ENCODE measurements at places on chromosomes 7 and 10.
A peak's percentile ranks its signal among the peaks of the same experiment; 100 is the strongest.

GRCh38 chr10:69726850-69727249 lies 74.9 kb upstream of the COL13A1 start:
- no peak for DNase-seq

DNA sequence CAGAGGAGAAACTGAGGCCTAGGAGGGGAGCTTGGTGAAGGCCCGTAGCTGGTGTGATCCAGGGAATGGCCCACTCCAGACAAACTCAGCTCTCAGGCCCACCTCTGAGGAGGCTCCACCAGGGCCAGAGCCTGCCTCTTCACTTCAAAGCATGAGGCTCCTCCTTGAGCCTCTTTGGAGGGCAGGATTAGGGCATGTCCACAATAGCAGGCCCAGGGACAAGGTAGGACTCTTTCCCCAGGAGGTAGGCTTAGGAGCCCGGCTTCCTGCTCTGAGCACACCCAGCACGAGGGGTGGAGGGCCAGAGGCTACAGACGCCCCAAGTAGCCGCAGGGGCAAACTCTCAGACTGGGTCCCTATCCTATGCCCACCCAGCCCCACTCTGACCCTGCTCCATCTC lies 164.6 kb upstream of the ZMIZ1 start:
- no peak for DNase-seq

GRCh38 chr7:50479743-50480517 lies 29.8 kb upstream of the FIGNL1 start:
- DNase-seq: no peak

DNA sequence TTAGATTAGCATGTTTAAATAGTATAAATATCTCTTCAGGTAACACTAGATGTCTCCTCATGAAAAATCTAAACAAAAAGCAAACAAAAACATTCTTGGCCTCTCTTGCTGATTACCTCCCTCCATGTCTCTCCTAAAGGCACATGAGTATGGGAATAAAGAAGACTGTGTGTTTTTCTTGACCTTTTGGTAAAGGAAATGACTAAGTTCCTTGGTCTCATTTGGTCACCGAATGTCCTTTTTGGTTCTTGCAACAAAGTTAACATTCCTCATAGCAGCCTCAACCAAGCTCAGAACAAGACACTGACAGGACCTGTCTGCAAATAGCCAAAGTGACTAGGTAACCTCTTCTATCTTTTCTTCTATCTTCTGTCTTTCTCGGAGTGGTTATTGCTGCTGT lies 35.5 kb downstream of the POM121L12 start:
- DNase-seq: peak; percentile 2

- DNase-seq: no peak
These were observed 10.1 kb downstream of the NCOA4 start for GRCh38 chr10:46020344-46020657.

DNA sequence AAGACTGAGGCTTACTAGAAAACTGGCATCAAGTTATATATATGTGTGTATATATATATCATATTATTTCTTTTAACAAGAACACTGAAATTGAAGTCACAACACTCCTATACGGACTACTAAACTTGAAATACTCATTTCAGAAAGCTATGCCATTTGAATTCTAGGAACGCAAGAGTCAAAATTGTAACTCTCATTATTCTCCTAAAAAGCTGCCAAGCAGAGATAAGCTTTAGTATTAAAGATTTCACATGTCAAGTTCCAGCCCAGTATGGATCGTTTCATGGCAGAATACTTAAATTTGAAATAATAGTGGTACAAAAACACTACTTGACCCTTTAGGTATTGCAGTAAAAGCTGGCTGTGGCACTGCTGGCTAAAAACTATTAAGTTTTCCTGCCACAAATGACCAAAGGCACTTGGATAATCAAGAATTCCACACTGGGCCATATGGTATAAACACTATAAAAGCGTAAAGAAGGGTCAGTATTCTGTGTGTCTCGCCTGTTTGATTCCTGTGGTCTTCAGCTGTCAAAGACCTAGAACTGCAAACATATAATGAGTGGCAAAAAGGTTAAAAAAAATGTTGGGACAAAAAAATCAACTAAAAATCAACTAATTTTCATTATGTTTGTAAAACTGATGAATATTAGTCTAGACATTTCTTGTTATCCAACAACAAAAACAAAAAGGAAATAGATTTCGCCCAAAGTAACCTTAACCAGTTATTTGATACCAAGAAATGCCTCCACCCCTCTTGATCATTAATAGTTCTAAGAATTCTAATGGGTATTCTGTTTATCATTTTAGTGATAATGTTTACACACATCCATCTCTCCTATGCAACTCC lies 2.4 kb downstream of the CCDC71L start:
- no peak for DNase-seq

DNA sequence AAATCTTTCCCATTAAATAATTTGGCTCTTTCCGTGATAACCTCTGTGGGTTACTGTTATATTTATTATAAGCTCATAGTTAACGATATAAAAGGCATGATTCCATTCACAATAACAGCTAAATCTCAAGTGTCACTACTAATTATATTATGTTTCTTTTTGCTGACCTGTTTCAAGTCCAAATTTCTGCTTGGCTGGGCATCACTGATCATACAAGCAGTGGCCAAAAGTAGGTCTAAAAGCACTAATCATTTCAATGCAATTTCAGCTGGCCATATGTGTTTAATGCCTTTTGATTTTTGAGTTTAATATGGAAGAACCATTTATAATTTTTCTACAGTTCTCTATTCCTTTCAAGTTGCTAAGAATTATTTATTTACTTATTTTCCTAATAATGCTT lies 110.7 kb downstream of the SEMA3A start:
- DNase-seq: no peak

- peak; percentile 64 for DNase-seq
These were observed 61.3 kb downstream of the CD36 start for GRCh38 chr7:80699721-80700256.

- no peak for DNase-seq
These were observed 695.1 kb upstream of the GALNT17 start for GRCh38 chr7:70436790-70437350.

- DNase-seq: no peak
These were observed 712 bp downstream of the ITPRIP start for GRCh38 chr10:104337521-104337984.

- DNase-seq: peak; percentile 50
These were observed 13.6 kb downstream of the TTYH3 start for GRCh38 chr7:2645274-2645868.

DNA sequence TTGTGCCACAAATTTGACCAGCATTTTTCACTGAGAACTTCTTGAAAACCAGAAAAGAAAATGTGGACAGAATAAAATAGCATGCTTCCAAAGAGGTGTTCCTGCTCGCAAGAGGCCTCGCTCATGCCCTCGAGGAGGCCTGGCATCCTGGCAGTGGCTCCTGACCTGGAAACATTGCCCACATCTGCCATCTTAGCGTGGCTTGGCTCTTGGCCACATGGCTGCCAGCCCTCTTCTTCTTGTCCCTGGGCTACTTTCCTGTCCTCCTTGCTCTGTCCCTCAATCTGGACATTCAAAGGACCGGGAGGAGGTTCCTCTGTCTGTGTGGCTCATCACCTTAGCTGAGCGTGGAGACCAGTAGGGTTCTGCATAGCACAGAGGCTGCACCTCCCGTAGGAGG lies 131.6 kb upstream of the TMEM72 start:
- DNase-seq: no peak

GRCh38 chr10:17432723-17433122 lies 21.7 kb downstream of the ST8SIA6 start:
- DNase-seq: no peak

GRCh38 chr7:18771834-18772566 lies 276.5 kb downstream of the HDAC9 start:
- no peak for DNase-seq

GRCh38 chr10:47438857-47439474 lies 44.9 kb downstream of the ANXA8 start:
- DNase-seq: peak; percentile 83

GRCh38 chr10:77974396-77975074 lies 48.0 kb upstream of the DLG5 start:
- DNase-seq: peak; percentile 61

- DNase-seq: no peak
These were observed 95.3 kb downstream of the CUX1 start for GRCh38 chr7:101912716-101913110.

- DNase-seq: peak; percentile 44
These were observed 210.0 kb upstream of the LYZL1 start for GRCh38 chr10:29078919-29079318.

DNA sequence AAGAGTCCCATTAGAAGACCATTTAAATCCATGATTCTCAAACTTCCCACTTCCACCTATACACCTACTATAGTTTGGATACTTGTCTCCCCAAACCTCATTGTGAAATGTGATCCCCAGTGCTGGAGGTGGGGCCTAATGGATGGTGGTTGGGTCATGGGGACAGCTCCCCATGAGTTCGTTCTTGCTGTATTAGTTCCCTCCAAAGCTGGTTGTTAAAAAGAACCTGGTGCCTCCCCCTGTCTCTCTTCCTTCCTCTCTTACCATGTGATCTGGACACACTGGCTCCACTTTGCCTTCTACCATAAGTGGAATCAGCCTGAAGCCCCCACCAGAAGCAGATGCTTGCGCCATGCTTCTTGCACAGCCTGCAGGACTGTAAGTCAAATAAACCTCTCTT lies 53.9 kb downstream of the WIPF3 start:
- DNase-seq: no peak

DNA sequence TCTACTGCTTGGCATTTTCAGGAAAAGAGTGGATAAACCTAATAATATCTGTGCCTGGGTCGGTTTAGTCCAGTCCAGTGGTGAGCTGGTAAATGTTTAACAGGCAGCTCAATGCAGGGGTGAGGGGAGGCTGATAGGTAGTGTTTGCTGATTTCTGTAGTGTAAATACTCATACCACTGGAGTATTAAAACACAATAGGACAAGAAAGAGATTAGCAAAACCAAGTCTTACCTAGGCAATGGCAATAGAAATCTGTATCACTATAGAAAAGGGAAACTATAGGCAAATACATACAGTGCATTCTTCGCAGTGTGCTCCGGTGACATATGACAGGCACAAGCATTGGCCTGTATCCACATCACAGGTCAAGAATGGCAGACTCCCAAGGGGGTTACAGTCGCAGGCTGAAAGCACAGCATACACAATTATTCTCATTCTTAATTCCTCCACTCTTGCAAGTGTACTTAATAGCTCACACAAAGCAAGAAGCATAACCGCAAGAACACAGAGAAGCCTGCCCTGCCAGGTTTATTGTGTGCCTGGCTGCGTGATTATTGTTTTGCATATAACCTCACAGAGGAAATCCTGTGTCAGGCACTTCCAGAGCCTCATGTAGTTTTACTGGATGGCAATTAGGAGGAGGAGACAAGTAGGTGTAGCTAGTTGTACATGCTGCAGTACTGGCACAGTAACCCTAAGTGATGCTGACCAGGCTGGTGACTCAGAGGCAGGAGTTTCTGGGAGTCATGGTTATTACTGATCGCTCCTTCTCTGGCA lies 35.0 kb downstream of the LAMB4 start:
- DNase-seq: peak; percentile 90

- DNase-seq: no peak
These were observed 303.1 kb upstream of the IMMP2L start for GRCh38 chr7:111865430-111865829.

GRCh38 chr10:47443145-47443544 lies 40.8 kb downstream of the ANXA8 start:
- no peak for DNase-seq

GRCh38 chr7:19747740-19748339 lies 25.6 kb downstream of the TMEM196 start:
- peak; percentile 58 for DNase-seq

DNA sequence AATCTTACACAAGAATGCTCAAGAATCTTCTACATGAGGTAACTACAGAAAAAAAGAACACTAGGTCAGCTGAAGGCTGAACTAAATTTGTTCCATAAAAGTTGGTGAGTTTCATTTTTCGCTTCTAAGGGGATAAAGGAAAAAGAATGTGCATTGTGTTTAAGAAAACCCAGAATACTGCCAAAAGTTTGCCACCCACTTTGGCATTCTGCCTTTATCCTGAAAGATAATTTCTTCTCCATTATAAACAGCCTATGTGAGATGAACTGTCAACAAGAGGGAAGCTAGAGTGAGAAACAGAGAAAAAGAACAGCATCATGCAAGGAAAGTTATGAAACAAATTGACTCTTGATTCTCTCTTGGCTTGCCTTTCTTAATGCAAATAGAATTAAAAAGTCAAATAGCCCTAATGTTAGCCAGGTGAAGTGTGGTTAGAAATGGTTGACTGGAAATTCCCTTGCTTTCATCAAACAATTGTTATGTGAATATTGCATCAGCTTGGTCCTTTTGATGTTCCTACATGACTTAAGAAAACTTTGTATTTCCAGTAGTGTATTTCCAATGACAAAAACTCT lies 25.8 kb downstream of the STEAP1 start:
- peak; percentile 26 for DNase-seq

DNA sequence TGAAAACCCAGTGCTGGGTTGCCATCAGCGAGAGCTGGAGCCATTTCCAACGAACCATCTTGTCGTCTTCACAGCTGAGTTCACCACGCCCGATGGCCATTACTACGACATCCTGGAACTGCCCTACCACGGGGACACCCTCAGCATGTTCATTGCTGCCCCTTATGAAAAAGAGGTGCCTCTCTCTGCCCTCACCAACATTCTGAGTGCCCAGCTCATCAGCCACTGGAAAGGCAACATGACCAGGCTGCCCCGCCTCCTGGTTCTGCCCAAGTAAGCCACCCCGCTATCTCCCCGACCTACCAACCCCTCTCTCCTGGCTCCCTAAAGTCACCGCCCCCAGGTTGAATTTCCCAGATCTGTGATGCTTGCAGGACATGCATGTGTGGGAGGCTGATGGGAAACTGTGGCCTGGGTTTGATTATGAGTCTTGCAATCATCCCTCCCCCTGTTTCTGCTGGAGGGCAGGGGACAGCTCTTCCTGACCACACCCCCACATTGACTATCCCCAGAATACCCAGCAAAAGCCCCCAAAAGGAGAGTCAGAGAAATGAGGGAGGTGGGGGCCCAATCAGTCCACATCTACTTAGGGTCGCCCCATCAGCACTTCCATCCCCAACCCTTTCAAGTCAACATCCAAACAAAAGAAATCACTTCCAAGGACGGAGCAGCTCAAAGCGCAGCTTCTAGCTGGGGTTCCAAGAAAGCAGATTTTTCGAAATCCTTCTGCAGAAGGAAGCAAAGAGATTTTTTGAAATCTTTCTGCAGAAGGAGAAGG lies 6.9 kb downstream of the SERPINE1 start:
- peak; percentile 52 for DNase-seq

- DNase-seq: no peak
These were observed 19.6 kb downstream of the GIMAP5 start for GRCh38 chr7:150756858-150757257.

GRCh38 chr7:36148422-36149065 lies 4.5 kb upstream of the EEPD1 start:
- DNase-seq: no peak

- DNase-seq: no peak
These were observed 148.2 kb upstream of the CDCA7L start for GRCh38 chr7:22093936-22094335.

- no peak for DNase-seq
These were observed 9.3 kb downstream of the RASGEF1A start for GRCh38 chr10:43257347-43258210.

GRCh38 chr7:105202616-105203015 lies 186.1 kb downstream of the SRPK2 start:
- DNase-seq: peak; percentile 50

- DNase-seq: no peak
These were observed 654.8 kb downstream of the LRMDA start for GRCh38 chr10:76086170-76086760.

All from astrocyte of the hippocampus (primary cell).